ENCODE measurements at places on chromosomes 3 and 15. TPM values are rescaled to one million over a fixed set of nuclear protein-coding genes. Genes with fewer than 3 reads are reported as not detected.

GRCh38 chr15:55907797-55908196, 85.6 kb downstream of the NEDD4 start:
- peak; percentile 96 for DNase-seq

DNA sequence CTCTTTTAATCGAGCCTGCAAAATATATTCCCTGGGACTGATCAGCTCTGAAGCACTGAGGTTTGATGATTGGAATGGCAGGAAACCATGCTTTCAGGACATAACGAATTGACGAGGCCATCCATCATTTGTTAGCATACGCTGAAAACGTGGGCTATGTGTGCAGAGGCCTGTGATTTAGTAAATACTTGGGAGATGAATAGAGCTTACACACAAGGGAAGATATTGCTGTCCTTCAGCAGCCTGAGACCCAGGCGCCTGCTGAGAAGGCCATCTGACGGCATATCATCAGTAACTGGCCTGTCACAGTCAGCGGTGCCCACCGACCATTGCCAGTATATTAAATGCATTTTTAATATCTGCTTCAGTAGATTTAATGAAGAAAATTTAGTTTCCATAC, 16.2 kb downstream of the CDIN1 start:
- no peak for DNase-seq

- no peak for DNase-seq
Observed at GRCh38 chr15:42691308-42691707, 45.6 kb downstream of the CDAN1 start.

GRCh38 chr3:178472941-178473340, 63.3 kb upstream of the KCNMB2 start:
- no peak for DNase-seq

ERC2 gene
- total RNA-seq: 2.7 TPM
